Stimulated activated CD8-positive, alpha-beta memory T cell treated with anti-CD3 and anti-CD28 coated beads, Interleukin-4, amount 100 ng/mL, for 4 hours (primary cell): ENCODE measurements at places on chromosomes 5 and 9.

DNA sequence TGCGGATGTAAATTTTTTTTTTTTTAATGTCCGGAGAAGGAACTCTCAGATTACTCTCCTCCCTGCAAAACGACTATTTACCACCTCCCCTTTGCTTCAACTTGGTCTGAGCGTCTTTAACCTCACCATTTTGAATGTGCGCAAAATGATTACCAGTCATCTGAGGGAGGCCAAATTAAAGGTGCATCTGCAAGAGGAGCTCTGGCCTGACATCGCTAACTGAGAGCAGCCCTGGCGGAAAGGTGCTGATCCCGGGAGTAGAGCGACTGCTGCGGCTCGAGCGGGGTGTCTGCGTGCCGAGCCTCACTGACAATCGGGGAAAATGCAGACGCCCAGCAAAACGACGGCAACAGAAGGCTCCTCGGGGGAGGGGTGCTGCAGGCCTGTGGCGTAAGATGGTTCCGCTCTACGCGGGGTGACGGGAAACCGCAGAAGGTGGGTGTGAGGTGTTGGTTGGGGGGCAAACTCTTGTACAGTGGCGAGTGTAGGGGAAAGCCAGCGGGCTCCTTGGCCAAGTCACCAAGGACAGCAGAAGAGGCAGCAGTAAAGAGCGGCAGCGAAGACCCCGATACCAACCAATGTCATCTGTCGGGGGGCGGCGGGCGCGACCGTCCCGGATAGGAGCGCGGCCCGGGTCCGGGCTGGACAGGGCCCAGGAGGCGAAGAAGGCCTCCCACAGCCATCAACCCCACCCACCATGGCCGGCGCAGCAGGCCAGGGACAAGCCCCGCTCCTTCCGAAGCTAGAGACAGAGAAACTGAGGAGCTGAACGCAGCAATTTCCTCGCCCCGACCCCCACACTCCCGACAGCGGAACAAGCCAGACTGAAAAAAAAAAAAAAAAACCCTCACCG, 557 bp downstream of the PJA2 start:
- DNase-seq, result peak; percentile 57

- DNase-seq, result no peak
Measured at GRCh38 chr9:132182314-132183091, 20.6 kb downstream of the NTNG2 start.

- no peak for DNase-seq
Measured at GRCh38 chr9:28136113-28136512, 562.8 kb upstream of the C9orf72 start.

DNA sequence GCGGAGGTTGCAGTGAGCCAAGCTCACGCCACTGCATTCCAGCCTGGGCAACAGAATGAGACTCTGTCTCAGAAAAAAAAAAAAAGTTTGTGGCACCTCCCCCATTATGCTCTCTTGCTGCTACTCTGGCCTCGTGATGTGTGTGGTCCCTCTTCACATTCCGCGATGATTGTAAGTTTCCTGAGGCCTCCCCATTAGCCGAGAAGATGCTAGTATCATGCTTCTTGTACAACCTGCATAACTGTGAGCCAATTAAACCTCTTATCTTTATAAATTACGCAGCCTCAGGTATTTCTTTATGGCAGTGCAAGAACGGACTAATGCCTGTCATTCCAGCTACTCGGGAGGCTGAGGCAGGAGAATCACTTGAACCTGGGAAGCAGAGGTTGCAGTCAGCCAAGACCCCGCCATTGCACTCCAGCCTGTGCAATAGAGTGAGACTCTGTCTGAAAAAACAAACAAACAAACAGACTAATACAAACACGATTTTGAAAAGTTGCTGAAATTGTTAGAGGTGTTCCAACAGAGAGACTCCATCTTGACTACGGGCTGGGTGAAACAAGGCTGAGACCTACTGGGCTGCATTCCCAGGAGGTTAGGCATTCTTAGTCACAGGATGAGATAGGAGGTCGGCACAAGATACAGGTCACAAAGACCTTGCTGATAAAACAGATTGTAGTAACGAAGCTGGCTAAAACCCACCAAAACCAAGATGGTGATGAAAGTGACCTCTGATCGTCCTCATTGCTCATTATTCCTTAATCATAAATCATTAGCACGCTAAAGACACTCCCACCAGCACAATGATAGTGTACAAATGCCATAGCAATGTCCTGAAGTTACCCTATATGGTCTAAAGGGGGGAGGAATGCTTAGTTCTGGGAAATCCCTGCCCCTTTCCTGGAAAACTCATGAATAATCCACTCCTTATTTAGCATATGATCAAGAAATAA, 8.3 kb upstream of the AFF4 start:
- no peak for DNase-seq

- no peak for DNase-seq
Measured at GRCh38 chr5:156120777-156121176, 206.2 kb upstream of the SGCD start.
